ENCODE measurements at places on chromosomes 2 and 18.

GRCh38 chr2:225598897-225599296 is 199.4 kb downstream of the NYAP2 start:
- no peak for DNase-seq

DNA sequence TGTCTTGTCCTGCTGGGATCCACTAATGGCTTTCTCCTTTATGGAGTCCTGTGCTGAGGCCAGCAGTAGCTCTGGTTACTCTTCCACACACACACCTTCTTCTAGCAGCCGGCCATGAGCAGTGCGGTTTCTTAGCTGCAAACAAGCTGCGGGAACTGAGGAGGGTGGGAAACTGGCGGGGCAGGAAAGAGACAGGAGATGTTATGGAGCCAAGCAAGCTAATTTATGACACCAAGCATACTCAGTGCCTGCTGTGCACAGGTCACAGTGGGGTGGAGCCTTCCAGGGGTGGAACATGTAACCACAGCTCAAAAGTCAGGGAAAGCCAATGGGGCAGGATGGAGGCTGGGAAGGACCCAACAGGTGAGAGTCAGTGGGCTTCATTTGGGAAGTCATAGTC is 180.8 kb downstream of the FAM210A start:
- no peak for DNase-seq

DNA sequence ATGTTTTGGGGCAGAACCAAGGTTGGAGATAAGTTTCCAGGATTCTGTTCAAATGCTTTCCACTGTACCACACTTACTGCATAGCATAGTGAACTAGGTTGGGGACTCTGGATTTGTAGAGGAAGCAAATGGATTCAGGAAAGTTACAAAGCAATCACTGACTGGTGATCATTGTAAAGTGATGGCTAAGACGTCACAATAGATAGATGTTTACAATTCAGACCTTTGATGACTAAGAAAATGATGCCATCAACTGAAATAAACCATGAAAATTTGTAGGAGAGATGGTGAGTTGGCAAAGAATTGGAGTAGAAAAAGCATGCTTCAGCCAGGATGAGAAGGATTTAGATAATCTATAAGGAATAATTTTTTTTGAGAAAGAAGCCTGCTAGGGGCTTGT is 178.0 kb downstream of the UBE2E3 start:
- no peak for DNase-seq

DNA sequence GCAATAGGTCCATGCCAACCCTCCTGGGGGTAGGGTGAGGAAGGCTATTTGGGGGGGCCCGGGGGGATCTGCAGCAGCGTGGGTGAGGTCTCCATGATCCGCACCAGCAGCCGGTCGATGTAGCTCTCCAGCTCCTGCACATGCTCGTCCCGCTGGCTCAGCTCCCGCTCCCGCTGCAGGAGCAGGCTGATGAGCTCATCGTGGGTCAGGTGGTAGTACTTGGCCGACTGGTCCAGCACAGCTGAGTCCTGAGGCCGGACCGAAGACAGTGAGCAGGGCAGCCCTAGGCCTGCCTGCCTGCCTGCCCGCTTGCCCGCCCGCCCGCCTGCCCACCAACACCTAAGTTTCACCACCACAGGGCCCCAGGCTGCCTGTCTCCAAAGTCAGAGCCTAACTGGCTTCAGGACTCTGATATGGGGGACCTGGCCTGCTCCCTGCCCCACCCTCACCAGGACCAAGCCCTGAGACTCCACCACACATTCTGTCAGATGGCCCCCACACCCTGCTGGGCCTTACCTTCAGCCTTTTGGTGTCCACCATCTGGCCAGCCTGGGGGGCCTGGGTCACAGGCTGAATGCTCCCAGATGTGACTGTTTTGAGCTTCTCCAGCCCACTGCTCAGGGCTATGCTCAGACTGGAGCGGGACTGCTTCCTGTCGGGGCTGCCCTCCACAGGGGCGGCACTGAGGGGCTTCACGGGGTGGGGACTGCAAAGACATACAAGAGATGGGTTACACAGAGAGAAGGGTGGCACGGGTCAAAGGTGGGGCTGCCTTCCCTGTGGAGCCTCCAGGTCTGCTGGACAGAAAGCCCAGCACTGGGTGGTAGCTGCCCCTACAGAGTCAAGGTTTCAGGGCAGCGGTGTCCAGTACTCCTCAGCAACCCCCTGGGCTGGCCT is 4.2 kb upstream of the SFXN5 start:
- DNase-seq, result no peak

- no peak for DNase-seq
Observed at GRCh38 chr2:99032786-99033185, 96.8 kb upstream of the CRACDL start.

GRCh38 chr18:8816220-8816619 is 110.9 kb downstream of the MTCL1 start:
- no peak for DNase-seq

DNA sequence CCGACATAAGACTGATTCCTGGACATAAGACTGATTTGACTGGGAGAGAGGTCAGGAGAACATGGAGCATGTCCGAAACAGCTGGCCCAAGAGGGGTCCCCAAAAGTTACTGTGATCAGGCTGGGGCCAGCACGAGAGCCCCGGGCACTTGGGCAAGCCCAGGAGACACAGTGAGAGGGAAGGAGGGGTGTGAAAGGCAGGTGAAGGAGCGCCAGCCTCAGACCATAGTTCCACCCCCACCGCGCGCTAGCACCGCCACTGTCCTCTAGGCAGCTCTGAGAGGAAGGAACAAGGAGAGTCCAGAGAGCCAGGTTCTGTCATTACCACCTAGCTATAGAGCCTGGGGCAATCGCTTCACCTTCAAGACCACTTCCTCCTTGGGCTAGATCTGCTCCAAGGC is 78.2 kb upstream of the DAPL1 start:
- DNase-seq, result no peak

Measured in activated T-helper 1 cell treated with anti-CD3 and anti-CD28 coated beads, Interleukin-2, amount 50 U/mL, for 16 hours (primary cell).